Cerebellar cortex (tissue), 1 donor: ENCODE measurements at places on chromosomes 7 and 10.

DNA sequence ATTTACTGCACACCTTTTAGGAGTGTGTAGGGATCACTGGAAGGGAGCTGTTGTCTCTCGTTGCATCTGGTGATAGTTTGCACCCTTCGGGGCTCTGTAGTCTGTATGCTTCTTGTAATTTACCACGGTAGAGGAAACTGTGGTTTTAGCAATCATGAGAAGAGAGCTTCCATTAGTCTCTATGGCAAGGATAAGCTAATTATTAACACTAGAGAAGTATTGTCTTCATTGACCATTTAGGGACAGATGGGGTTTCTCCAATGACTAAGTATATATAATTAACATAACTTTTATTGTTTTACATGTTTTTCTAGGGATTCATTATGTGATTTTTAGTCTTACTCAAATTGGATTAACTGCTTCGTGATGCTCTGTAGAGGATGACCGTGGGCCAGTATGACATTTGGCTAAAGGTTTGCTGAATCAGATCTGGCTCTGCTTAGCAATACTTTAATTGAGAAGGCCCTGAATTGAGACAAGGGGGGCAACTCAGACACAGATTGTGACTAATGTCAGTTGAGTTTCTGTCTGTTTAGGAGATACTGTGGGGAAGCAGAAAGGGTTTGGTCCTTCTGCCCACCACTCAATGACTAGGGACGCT, 8.7 kb downstream of the SLC18A2 start:
- no peak for DNase-seq

DNA sequence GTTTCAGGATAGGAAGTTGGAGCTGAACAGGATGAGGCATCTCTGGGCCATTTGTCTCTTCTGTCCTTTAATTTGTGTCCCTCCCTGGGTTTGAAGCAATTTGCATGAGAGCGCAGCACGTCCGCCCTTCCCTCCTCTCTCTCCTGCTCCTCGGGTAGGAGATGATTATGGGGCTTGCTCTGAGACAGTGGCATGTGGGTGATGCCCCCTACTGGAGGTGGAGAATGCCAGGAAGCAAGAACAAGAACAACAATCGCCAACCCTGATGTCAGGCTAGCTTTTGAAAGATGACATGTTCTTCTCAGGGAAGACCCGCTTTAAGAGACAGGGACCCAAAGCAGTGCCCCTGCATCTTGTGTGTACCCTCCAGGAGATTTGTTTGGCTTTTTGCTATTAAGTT, 63.9 kb upstream of the LOXL4 start:
- DNase-seq, result peak; percentile 17

DNA sequence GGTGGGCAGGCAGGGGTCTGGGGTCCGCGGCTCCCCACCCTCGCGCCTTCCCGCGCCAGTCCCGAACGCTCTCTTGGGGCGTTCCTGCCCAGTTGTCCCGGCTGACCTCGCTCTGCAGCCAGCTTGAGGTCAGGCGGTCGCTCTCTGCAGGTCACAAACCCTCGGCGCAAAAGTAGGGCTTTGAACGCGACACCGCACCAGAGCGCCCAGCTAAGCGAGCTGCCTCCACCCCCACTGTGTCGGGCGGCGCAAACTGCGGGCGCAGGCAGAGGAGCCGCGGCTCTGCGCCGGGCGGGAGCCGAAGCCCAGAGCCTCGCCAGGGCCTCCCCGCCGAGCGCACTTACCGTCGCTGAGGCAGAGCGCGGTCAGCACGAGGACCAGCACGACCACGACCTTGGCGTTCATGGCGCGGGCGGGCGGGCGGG, 284 bp downstream of the CXCL12 start:
- no peak for DNase-seq

DNA sequence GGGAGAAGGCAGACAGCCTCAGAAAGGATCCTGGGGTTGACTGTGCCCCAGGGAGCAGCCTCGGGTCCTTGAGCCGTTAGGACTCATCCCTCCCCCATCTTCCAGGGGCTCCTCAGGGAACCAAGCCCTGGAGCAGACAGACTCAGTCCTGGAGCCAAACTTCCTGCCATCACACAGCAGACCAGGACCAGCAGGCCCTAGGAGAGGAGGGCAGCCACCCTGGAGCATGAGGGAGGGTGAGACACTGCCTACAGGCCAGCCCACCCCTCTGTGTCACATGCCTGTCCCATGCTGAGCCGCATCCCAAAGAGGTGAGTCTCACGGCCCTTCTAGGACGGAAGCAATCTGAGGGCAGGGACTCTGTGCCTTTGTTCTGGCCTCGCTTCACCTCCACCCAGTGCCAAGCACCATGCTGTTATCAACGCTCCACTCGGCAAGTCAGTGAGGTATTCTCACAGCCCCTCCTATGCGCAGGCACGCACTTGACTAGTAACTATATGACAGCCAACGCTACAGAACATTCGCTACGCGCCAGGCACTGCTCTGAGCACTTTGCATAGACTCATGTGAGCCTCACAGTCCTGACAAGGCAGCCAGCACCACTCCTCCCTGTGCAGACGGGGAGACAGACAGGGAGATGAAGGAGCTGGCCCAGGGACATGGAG, 19.1 kb downstream of the MAD1L1 start:
- DNase-seq, result no peak

GRCh38 chr10:124166431-124167125, 73.2 kb upstream of the CHST15 start:
- DNase-seq, result no peak

GRCh38 chr7:48175019-48175418, 3.8 kb downstream of the ABCA13 start:
- no peak for DNase-seq

DNA sequence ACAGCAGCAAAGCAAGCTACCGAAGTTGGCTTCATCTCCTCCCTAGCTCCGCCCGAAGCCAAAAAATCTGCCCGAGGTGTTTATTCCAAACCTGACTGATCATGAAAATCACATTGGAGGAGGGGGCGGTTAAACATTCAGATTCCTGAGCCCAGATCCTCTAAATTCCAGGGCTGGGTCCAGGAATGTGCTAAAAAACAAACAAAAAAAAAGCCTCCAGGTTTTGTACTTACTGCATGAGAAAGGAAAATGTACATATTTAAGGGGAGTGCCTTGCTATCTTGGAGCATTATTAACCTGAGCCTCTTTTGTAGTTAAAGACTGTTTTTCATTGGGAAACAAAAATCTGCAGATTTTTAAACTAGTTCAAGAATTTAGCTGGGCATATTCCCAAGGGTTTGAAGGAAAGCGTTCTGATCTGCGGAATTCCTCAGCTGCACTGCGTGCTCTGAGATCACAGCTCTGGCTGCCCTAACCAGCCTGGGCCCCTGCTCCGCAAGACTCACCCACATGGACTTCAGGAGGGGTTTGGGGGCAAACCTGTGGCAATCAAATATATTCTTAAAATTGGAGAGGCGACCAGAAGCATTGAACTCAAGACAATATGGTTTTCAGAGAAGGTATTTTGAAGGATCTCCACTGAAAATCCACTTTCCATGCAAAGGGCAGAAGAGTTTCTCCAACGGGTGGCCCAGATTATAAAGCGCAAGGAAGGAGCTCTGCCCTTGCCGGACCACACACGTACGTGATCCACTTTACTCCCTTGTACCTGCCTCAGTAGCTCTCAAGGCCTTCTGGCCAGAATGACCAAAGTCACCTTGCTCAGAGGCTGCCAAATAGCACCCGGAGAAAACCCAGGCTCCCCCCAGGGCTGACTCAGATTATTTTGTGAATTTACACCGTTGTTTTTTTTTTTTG, 10.0 kb upstream of the TNS3 start:
- no peak for DNase-seq

GRCh38 chr7:158973440-158973839, 117.1 kb downstream of the DYNC2I1 start:
- DNase-seq, result no peak

GRCh38 chr10:95125582-95125981, 56.3 kb upstream of the CYP2C8 start:
- DNase-seq, result no peak
